ENCODE measurements at places on chromosomes 16 and 17. TPM values are rescaled to one million over a fixed set of nuclear protein-coding genes. Genes with fewer than 3 reads are reported as not detected.

The CAPNS2 gene
- total RNA-seq, result not detected

The SLC26A11 gene
- total RNA-seq, result 46.8 TPM

The SCARF1 gene
- 7.6 TPM for total RNA-seq

The SPECC1 gene
- total RNA-seq, result 24.5 TPM

Measured in cardiac muscle cell (in vitro differentiated cells and primary cell).